ENCODE measurements at places on chromosomes 16 and 17. TPM values are rescaled to one million over a fixed set of nuclear protein-coding genes. Genes with fewer than 3 reads are reported as not detected.

CIITA gene
- total RNA-seq: 0.24 TPM

WDR45B gene
- total RNA-seq: 105 TPM

C1QL1 gene
- total RNA-seq: not detected

GALR2 gene
- 0.21 TPM for total RNA-seq

CDRT15 gene
- not detected for total RNA-seq

ITGAE gene
- 10.0 TPM for total RNA-seq

C1QTNF8 gene
- total RNA-seq: not detected

PEX12 gene
- 1.9 TPM for total RNA-seq

EFNB3 gene
- not detected for total RNA-seq

TLCD2 gene
- total RNA-seq: 6.0 TPM

Measured in tracheal epithelial cell (primary cell).